Fibroblast of skin of scalp (primary cell): ENCODE measurements at places on chromosomes 13 and 19.

GRCh38 chr19:7869453-7869909 is 4.7 kb downstream of the PRR36 start:
- DNase-seq: peak; percentile 31

GRCh38 chr13:34757441-34757840 is 184.6 kb upstream of the NBEA start:
- DNase-seq: peak; percentile 22

DNA sequence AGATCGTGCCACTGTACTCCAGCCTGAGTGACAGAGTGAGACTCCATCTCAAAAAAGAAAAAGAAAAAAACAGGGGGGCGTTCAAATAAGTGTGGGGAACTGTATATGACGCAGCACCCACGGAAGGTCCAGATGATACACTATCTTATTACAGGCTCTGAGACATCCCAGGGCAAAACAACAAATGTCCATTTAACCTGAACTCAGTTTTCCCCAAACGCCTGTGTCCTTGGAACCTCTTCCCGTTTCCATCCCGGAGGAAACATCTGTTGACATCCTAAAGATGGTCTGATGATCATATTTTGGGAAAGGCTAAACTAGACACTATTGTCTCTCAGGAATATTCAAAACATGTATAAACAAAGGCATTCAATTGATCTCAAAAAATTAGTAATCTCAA is 72.4 kb downstream of the COL4A1 start:
- no peak for DNase-seq

DNA sequence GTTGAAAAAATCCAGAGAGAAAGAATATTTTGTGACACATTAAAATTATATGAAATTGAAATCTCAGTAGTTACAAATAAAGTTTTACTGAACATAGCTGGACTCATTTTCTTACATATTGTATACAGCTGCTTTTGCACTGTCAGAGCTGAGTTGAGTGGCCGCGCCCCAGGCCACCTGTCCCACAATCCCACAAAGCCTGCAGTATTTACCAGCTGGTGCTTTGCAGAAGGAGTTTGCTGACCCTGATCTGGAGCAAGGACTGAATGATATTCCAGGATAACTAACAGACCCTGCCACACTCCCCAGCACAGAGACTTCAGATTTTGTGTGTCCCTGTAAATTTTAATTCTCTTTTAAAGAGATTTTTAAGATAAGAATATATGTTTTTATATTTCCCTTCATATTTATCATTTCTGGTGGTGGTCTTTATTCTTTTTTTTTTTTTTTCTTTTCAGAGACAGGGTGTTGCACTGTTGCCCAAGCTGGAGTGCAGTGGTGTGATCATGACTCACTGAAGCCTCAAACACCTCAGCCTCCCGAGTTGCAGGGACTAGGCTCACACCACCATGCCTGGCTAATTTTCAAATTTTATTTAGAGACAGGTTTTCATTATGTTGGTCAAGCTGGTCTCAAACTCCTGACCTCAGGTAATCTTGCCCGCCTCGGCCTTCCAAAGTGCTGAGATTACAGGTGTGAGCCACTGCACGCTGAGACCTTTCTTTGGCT is 48.5 kb downstream of the TDRD12 start:
- no peak for DNase-seq

GRCh38 chr13:66576381-66576780 is 653.8 kb downstream of the PCDH9 start:
- no peak for DNase-seq

DNA sequence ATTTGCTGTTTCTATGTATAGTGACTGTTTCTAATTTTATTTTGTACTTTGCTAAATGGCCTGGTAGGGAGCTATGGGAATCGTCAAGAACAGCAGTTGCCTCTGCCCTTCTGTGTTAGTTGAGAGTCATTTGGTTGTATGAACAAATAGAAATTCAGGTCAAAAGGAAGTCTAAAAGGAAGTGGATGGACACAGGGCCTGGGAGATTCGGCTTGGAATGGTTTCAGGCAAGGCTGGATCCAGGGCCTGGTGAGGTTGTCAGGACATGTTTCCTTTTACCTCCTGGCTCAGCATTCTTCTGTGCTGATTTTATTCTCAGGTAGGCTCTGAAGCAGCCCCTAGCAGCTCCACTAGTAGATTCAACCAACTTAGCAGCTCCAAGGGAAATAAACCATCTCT is 118.9 kb downstream of the SIPA1L3 start:
- DNase-seq: no peak

DNA sequence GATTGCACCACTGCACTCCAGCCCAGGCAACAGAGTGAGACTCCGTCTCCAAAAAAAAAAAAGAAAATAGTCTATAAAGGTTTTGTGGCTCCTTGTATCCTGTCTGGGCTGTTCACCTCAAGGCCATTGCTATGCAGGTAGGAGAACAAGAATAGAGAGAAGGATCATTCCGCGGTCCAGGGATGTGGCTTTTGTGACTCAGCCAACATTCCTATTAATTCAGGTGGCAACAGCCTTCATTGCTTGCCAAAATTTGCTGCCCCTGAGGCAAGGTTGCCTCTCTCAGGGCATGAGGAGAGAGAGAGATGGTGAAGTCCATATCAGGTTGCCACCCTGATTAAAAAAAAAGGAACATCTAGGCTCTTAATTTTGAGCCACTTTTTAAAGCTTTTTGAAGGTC is 8.0 kb downstream of the ZNF551 start:
- DNase-seq: no peak

GRCh38 chr19:4431808-4432674 is 25.6 kb downstream of the UBXN6 start:
- DNase-seq: no peak

DNA sequence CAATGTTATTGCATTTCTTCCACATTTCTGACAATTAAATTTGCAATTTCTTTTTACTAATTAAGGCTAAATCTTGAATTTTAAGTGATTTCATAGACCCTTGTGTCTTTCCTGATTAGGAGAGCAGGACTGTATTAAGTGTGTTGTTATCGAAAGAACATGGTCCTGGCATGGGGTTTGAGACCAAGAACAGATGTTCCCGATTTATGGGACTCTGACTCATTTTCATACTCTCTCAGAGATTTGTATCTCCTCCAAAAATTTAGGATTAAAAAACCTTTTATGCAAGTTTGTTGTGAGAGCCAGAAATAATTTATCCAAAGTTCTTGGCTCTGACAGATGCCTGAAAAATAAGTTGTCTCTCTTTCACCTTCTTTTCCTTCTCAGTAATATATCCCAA is 589.3 kb upstream of the ARGLU1 start:
- DNase-seq: peak; percentile 38

DNA sequence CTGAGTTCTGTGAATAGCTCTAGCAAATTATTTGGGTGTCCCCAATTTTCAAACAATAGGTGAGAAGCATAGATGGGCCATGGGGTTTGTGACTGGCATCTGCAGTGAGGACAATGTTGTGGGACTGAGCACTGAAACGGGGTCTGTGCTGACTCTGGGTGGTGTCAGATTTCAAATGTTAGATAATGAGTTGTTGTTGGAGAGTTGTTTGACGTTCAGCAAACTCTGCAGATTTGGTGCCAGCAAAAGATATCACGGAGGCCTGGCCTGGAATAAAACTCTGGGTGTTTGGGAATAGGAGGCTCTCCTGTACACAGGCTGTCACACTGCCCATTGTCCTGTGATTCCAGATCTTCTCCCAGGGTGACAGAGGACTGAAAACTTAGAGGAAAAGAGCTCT is 2.9 kb downstream of the ZNF90 start:
- DNase-seq: no peak

DNA sequence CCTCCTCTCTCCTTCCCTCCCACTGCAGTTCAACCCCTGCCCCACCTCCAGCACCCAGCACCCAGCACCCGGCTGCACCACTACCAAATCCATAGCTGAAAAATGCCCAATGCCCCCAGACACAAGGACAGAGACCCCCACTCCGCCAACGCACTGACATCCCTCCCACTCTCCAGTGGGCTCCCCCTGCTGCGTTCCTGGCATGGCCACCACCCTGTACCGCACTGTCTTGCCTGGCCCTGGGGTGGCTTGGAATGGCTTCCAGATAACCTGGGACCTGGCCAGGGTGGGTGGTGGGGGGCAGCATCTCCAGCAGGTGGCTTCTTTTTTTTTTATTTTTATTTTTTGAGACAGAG is 5.8 kb upstream of the MKNK2 start:
- no peak for DNase-seq

DNA sequence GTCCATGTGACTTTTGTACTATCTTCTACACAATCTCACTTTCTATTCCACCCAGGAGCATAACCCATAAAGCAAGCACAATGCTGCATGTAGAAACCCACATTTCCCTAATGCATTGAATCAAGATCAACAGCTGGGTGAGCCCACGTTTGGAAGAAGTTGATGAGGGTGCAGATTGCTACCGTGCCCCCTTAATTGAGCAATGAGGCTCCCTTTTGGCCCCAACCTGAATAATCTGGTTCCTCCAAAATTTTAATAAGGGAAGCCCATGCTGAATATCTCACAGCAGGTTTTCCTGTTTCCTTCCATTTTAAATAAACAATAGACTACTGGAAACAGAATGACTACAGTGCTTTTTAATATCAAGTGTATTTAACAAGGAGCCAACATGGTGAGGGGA is 403.6 kb upstream of the SGCG start:
- DNase-seq: no peak

DNA sequence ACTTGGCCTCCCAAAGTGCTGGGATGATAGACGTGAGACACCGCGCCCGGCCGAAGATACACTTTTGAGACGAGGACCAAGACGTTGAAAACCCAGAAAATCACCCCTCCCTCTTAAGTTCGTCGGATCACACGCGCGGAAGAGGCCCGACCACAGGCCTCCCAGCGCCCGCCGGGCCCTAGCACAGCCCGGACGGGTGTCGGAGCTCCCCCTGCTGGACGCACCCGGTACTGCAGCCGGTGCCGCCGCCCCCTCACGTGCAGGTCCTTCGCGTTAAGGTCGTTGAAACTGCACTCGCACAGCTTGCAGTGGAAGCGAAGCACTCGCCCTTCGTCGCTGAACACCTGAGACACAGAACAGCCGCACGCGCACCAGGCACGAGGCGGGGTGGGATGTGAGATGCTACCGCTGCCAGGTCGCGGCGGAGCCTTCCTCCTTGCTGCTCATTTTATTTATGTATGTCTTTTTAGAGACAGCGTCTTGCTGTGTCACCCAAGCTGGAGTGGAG is 35.7 kb upstream of the MATK start:
- DNase-seq: peak; percentile 31

GRCh38 chr19:4570402-4570801 is 10.9 kb upstream of the SEMA6B start:
- DNase-seq: no peak

DNA sequence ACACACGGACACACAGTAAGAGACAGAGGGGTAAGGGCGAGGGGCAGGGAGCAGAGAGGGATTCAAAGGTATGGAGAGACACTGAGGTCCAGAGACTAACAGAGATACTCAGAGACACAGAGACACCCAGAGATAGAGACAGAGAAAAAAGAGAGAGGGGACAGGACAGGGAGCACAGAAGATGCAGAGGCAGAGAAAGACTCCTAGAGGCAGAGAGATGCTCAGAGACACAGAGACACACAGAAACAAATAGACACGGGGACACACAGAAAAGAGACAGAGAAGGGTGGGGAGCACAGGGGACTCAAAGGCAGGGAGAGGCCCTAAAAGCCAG is 39.8 kb downstream of the DEDD2 start:
- no peak for DNase-seq

- DNase-seq: peak; percentile 37
Observed at GRCh38 chr13:106917024-106917571, 349.2 kb upstream of the ARGLU1 start.

- no peak for DNase-seq
Observed at GRCh38 chr13:79245937-79246577, 160.0 kb downstream of the RBM26 start.

DNA sequence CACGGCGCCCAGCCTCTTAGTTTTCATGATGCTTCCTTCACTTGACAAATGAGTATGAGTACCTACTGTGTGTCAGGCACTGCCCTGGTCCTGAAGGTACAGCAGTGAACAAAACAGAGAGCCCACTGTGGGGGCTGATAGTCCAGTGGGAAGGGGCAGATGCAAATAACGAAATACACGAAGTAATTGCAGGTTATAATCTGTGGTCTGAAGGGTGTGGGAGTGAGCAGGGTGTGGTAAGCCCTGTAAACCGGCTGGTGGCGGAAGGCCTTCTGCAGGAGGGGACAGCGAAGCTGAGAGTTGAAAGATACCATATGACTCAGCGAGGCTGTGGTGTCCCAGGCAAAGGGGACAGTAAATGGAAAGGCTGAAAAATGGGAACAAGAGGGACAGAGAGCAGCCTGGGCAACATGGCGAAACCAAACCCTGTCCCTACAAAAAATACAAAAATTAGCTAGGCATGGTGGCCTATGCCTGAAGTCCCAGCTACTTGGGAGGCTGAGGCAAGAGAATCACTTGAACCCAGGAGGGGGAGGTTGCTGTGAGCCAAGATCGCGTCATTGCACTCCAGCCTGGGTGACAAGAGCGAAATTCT is 60.5 kb downstream of the MAP4K1 start:
- DNase-seq: no peak

DNA sequence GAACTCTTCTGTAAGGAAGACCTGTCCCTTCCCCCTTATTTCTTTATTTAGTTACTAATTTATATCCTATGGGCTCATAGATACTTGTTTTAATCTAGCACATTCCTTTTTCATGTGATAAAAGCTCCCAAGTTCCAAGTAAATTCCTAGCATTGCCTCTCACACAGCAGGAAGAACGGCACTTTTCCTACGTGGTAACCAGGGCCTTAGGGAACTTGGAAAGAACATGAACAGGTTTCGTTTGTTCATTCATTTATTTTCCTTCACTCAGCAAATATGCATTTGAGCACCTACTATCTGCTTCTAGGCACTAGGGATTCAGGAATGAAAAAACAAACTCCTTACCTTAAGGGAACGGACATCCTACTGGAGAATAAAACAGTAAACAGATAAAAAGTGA is 125.1 kb downstream of the SIPA1L3 start:
- DNase-seq: peak; percentile 71

DNA sequence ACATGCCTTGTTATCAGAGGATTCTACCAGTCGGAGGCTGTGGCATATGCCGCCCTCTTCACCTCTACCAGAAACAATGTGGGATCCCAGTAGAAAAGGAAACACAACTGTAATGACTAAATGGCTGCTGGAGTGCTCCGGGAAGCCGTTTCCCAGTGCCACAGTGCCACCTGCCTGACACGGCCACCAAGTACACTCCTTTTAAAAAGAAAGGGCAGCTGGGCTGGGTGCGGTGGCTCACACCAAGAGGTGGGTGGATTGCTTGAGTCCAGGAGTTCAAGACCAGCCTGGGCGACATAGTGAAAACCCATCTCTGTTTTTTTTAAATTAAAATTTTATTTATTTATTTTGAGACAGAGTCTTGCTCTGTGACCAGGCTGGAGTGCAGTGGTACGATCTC is 67.3 kb downstream of the TRPM4 start:
- peak; percentile 54 for DNase-seq

DNA sequence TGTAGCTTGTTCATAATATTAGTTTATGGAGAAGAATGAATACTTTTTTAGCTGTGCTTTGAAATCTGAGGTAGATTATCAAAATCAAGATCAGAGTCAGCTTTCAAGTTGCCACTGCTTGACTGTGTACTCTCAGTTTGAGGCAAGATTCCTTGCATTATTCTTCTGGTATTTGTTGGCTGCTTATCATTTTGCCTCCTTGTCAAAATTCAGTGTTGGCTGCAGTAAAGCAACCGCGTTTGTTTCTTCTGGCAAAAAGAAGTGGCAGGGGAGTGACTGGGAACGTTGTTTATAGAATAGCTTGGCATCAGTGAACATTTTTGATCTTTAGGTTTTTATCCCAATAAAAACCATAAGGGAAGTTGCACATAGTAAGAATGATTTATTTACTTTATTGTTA is 419.3 kb upstream of the GPC6 start:
- DNase-seq: peak; percentile 52
